T follicular helper cell (primary cell): ENCODE measurements at places on chromosomes 7 and 10.

GRCh38 chr7:10040674-10041073 is 933.0 kb upstream of the PHF14 start:
- DNase-seq = no peak

GRCh38 chr7:32061346-32061745 is 8.9 kb downstream of the PDE1C start:
- DNase-seq = no peak

DNA sequence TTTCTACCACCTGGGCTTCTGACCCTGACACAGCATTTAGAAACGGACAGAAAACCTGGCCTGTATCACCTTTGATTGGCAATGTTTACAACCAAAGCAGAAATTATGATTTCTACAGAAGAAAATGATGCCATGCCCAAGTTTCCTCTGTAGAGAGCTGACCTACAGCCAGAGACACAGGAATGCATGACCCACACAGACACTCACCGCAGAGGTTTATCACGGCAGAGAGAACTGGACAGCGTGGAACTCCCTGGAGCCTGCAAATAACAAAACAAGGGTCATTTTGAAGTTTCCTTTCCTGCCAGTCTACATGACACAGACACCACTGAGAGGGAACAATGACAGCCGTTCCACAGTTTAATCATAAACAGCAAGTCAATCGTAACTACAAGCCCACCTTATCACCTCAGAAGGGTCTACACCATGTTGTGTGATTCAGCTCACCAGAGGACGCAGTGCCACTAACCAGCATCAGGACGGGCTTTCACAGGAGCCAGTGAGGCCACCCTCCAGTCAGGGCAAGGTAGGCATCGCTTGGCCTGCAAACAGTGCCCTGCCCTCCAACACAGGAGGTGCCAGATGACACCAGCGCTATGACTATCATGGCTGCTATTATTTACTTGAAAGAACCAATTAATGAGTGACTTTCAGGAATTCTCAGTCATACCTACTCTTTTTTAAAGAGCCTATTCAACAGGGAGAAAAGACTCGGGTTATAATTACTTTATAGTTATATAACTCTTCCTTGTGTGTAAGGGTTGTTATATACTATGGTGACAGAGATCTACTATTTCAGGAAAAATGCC is 139.9 kb downstream of the TNS3 start:
- DNase-seq = no peak

DNA sequence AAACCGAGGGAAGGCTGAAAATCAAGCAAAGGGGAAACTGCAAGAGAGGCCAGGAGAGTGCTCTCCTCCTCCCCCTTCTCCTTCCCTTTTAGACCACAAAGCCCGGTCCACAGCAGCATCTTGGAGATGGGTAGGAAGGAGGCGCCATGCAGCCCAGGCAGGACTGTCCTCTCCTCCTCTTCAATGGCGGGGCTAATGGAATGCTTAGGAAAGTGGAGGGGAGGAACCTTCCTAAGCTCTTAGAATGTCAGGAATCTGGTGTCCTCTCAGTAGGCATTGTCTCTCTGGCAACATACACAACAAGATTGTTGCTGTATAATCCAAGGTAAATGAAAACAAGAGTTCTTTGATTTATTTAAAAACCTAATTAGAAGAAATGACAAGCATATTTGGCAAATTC is 185.1 kb downstream of the DGKI start:
- DNase-seq = no peak

DNA sequence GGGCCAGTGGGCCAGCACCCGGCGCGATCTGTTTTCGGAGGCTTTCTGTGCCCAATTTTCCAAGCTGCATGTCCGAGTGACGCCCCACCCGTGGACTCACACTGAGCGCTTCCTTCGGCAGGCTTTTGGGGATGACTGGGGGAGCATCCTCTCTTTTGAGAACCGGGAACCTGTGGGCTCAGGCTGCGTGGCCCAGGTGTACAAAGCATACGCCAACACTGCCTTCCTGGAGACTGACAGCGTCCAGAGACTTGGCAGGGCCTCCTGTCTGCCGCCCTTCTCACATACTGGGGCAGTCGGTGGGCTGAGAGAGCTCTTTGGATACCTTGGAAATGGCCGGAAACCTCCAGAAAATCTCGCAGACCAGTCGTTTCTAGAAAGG is 1.0 kb downstream of the ADCK2 start:
- DNase-seq = no peak

DNA sequence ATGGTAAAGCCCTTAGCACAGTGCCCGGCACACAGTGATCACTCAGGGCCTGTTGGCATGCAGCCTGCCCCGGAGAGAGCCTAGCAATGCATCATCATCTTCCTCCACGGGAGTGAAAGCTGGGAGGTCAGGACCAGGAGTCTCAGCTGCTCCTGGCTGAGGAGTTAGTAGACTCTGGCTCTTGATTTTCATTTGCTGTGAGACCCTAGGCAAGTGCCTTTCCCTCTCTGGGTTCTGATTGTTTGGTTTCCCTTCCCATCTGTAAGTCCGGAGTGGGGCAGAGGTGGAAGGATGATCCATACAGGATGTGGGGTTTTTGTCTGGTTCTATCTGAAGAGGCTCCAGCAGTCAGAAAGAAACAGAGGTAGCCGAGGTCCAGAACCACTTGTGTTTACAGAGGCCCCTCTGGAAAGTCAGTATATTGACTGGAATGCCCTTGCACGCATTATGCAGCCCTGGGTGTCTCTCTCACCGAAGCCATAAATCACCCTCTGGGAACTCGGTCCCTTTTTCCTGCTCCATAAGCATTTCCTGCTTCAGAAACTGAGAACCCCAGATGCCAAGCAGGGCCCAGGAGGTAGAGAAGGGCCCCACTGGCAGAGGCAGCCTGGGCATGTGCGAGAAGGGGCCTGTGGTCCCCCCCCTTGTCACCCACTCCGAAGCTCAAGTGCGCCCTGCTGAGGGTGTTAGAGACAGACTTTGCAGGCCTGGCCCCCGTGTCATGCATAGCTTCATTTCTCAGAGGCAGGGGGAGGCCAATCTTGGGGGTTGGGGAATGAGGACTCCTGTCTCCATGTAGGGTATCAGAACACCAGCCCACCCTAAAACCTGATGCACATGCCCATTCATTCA is 8.5 kb downstream of the UNC5B start:
- no peak for DNase-seq

DNA sequence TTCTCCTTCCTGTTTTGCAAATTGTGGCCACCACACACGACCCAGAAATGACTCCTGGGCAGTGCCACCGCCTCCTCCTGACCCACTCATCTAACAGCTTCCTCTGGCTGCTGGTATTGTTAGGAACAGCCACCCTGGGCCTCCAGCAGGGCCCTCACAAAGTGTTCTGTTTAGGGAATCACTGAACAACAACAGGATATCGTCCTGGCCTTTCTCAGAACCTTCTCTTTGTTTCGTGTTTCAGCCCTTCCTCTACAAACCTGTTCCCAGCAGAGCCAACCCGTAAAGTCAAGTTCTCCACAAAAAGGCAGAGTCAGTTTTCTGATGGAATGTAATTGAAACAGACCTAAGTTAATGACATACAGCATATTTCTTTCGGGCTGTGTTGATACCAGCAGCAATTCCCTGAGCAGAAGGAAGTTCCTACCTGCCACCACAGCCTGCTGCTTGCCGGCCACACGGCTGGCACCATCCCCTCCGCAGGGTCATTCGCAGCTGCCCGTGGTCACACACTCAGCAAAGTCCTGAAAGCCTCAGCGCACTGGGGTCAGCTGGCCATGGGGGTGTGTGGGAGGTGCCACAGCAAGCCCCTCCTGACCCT is 91.7 kb upstream of the PITRM1 start:
- DNase-seq = no peak
